ENCODE measurements at places on chromosomes 1 and 21. TPM values are rescaled to one million over a fixed set of nuclear protein-coding genes. Genes with fewer than 3 reads are reported as not detected.

Gene SPRR3
- 0.57 TPM for total RNA-seq

- no peak for DNase-seq
These were observed 101.1 kb upstream of the HNRNPU start for GRCh38 chr1:244965185-244966030.

Gene SAMSN1
- total RNA-seq = not detected

DNA sequence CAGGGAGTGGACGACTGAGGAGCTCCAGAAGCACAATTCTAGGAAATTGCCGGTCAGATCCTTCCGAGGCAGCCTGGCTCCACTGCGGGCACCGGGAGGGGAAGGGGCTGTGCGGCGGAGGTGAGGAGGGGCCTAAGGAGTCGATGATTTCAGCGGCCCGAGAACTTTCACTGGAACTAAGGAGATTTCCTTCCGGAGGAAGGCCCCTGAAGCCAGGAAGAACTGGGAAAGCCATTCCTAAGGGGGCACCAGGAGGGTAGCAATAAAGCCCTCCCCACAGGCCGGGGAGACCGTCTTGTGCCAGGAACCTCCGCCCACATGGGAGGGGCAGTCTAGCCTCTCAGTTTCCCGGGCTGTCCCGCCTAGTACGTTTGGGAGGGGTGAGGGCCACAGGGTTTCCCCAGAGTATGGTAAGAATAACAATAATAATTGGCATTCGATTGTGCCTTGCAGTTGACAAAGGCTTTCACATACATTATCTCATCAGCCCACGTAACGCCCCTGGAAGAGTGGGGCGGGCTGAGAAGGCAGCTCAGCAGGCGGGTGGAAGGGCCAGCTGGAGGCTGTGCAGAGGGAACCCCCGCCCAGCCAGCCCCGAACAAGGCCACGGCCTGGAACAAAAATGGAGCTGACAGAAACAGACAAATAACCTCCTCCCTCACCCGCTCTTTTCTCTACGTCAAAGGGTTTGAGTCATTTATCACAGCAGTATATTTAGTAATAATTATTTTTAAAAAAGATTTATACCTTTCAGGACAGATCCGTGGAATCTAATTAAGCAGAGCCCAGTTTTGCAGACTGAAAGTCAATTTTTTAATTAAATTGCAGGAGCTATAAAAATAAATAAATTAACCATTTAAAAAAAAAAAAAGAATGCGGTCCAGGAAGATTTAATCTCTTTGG, 19.8 kb downstream of the NPR1 start:
- DNase-seq = no peak

GRCh38 chr21:38295997-38296764, 39.4 kb downstream of the KCNJ15 start:
- no peak for DNase-seq

Gene DNASE2B
- not detected for total RNA-seq

Gene CD5L
- total RNA-seq = not detected

Gene ALG6
- total RNA-seq = 14.7 TPM

DNA sequence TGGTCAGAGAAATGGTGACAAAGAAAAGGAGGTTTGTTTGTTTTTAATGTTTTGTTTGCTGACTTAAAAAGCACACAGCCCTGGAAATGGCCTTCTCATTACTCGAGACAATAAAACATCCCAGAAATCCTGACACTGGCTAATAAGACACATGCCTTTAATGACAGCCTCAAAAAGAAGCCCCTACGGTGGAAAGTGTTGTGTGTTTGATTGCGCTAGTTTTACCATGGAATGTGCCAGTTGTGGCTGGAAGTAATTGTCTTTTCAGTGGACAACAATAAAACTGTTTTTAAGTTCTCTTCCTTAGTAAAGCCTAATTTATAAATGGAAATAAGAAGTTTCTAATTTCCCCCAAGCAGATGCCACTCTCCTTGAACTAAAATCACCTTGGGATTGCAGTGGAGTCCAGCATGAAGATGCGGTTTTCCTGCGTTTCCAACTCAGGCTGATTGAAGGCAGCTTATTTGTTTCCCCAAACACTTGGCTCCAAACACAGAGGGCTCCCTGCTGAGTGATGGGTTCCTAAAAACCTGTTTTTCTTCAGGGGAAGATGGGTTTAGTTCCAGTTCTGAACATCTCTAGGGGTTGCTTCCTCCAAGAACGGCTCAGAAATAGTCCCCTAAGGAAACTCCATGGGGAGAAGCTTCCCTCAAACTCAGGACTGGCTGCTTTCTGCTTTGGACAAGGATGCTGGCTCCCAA, 54.3 kb downstream of the CD247 start:
- no peak for DNase-seq

DNA sequence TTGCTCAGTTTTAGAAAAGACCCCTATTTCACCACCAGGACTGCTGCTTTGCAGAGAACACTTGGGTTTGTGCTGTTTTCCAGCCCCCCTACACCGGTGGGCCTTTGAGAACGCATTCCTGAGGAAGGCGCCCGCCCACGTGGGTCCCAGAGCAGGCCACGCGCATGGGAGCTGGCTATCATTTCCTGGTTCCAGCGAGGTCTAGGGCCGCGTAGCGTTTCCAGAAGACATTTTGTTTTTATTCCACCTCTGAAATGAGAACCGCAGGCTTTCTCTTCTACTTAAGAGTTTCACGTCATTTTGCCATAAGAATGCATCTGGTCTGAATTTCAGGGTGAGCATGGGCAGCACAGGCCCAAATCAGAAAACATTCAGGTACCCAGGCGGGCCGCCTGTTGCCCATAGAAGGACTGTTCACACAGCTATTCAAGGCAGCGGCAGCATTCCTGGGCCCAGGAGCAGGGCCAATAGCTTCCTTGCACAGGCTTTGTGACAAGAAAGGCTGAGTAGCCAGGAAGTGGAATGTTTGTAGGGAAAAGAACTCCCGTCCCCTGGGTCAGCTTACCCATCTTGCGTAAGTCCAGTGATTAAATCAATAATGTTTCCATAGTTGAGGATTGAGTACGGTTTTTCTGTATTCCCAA, 1.4 kb upstream of the KLHL21 start:
- DNase-seq = peak; percentile 47

Gene CNTN2
- total RNA-seq = not detected

DNA sequence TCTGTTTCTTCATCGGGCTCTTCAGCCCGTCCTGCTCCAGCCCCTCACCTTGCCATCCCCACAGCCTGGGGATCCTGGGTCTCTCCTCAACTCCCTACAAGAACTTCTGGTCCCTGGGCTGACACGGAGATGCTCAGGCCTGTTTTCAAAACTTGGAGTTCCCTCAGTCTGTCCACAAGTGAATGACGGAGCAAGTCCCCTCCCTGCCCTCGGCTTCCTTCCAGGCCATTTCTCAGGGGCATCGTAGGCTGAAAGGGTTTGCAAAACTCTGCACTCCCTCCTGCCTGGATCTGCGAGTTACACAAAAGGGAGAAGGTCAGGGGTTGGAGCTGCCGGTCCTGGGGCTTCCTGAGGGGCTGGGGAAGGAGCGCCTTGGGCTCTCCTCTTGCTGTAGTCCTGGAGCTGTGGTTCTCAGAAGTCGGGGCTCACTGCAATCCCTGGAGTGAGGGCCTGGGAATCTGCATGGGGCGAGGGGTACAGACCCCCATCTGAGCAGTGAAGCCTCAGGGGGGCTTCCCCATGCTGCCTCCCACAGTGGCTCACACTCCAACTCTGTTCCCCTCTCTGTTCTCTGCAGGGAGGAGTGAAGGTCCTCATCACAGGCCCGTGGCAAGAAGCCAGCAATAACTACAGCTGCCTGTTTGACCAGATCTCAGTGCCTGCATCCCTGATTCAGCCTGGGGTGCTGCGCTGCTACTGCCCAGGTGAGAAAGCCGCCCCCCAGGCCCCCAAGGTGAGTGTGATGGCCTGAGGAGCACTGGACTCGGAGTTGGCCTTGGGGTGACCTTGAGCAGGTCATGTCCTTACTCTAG, 100.6 kb upstream of the VAMP3 start:
- no peak for DNase-seq

- no peak for DNase-seq
These were observed 15.2 kb downstream of the PM20D1 start for GRCh38 chr1:205834751-205835150.

GRCh38 chr1:26268290-26269197, 11.3 kb upstream of the SH3BGRL3 start:
- no peak for DNase-seq

DNA sequence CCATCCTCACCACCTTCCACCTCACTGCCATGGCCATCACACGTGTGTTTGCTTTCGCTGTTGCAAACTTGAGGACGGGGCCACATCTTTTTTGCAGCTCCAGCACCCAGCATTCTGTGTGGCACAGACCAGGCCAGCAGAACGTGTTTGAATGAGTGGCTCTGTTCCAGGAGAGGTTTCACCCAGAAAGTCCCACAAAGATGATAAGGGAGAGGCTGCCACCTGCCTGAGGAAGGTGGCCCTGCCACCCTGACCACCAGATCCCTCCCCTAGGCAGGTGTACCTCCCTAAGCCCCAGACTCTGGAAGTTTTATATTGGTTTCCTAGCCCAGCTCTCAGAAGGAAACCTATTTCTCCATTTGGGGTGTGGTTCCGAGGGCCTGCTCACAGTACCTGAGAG, 252.1 kb downstream of the KAZN start:
- no peak for DNase-seq
